Dermis blood vessel endothelial cell (primary cell): ENCODE measurements at places on chromosomes 1 and 21. TPM values are rescaled to one million over a fixed set of nuclear protein-coding genes. Genes with fewer than 3 reads are reported as not detected.

DNA sequence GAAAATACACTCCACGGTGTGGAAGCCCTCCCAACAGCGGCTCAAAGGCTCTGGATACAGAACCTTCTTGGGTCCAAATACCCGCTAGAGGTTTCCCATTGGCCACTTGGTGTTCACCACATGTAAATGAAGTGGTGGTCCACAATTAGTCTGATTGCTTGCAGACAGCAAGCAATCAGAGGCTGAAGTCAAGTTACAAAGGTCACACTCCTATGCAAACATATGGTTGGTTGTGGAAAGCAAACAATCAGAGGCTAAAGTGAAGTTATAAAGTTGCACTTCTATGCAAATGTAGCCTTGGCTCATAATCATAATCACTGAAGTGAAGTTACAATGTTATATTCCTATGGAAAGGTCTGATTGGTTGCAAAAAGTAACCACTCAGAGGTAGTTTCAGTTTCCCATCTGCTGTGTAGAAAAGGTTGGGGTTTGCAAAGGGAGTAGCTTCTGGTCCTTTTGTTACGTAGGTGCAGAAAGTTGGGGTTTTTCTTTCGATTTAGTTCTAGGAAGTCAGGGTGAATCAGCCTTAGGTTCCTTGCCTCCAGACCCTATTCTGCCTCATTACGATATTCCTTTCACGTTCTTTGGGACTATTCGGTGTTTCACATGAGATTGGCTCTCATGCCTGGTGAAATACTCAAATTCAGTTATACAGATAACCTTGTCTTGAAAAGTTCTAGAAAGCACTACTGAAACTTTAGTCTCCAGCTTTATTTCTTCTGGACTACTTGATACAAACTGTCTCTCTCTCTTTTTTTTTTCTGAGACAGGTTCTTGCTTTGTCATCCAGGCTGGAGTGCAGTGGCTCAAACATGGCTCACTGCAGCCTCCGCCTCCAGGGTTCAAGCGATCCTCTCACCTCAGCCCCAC is 36.7 kb upstream of the MTF2 start:
- no peak for DNase-seq

GRCh38 chr1:67710417-67710816 is 25.4 kb downstream of the GADD45A start:
- peak; percentile 82 for DNase-seq

DNA sequence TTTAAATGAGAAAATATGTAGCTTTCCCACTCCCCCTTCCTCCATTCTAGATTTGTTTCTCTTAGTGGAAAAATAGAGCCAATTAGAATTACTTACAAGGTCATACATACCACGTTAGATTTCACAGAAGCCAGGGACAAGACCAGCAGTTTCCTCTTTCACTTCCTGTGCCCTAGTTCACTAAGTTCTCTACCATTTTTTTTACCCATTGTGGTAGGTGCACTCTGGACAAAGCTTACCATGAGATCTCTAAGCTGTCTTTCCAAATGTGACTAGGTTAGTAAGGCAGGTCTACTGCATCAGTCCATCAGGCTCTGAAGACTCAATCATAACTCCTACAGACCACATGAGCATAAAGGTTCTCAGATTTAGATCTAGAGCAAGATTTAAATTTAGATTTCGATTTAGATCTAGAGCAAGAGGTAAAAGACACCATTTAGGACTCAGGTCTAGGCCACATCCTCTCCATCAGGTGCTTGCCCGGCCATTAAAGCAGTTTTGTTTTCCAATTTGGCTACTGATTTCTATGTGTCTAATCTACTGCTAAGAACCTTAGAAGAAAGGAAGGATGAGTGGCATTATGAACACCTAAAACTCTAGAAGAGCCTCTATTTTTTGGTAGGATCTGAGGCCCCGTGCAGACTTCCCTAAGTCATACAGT is 235.3 kb downstream of the FAF1 start:
- DNase-seq: peak; percentile 47

- DNase-seq: peak; percentile 31
Observed at GRCh38 chr21:34078915-34079314, 5.5 kb downstream of the MRPS6 start.

DNA sequence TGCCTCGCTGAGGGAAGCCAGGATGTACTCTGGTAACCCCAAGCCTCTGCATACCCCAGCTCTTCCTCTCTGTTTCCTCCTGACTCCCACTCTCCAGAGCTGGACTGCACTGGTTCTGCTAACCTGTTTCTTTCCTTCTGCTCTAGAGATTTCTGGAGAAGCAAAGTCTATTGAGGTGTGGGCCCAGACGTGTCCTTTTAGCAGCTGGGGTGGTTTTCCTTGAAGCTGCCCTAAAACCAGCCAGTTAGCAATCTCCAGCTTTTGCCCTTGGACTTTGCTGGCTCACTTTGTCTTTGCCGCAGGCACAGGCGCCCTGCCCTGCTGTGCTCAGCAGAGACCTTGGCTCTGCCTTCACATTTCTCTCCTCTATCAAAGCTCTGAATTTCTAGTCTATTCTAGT is 171.8 kb upstream of the IVNS1ABP start:
- DNase-seq: no peak

APOBEC4 gene
- not detected in 2 replicates for total RNA-seq

RXFP4 gene
- 0.19 TPM in 1 of 2 replicates, not detected in the other for total RNA-seq
